ENCODE measurements at places on chromosomes 4 and X.

GRCh38 chr4:156186111-156186510 lies 232.4 kb upstream of the CTSO start:
- DNase-seq = no peak

- DNase-seq = no peak
These were observed 12.9 kb downstream of the CSF2RA start for GRCh38 chrX:1281521-1281920.

- DNase-seq = no peak
These were observed 133.8 kb downstream of the KLHL13 start for GRCh38 chrX:117982694-117983392.

DNA sequence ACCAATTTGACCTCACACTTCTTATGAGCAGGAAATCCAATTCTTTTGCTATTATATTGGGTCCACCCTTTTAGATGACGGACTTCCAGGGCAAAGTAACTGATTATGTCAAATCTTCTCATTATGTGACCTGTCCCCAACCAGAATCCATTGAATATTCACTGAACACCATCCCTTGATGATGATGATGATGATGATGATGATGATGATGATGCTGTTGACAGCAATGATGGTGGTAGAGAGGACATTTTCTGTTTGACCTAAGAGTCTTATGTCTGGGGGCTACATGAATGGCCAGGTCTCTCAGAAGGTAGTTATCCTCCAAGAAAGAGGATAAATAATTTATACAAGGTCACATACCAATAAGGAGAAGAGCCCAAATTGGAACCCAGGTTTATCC lies 5.2 kb downstream of the TCEAL8 start:
- no peak for DNase-seq

DNA sequence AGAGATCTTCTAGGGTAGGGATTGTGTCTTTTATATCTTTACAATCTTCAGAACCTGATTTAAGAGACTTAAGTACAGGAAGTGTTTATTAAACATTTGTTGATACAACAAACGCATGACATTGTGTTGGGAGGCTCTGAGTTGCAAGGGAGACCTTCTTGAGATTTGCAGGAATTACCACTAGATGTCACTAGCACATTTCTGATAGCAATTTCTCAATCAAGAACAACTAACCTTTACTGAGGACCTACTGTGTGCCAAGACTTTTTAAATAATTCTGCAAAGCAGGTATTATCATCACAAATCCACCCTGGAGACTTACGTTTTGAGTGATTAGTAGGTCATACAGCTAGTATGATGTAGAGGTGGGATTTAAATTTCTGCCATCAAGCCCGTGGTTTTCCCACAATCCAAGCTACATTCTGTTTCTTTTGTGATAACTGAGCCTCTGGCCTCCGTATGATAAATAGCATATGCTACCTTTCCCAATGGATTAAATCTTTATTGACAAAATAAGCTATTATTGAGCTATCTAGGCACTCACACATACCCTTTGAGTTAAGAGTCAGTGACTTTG lies 986.0 kb downstream of the CCSER1 start:
- DNase-seq = no peak
